ENCODE measurements at places on chromosomes 12 and 14.

GRCh38 chr12:120538281-120539156, 4.4 kb downstream of the RNF10 start:
- no peak for DNase-seq

DNA sequence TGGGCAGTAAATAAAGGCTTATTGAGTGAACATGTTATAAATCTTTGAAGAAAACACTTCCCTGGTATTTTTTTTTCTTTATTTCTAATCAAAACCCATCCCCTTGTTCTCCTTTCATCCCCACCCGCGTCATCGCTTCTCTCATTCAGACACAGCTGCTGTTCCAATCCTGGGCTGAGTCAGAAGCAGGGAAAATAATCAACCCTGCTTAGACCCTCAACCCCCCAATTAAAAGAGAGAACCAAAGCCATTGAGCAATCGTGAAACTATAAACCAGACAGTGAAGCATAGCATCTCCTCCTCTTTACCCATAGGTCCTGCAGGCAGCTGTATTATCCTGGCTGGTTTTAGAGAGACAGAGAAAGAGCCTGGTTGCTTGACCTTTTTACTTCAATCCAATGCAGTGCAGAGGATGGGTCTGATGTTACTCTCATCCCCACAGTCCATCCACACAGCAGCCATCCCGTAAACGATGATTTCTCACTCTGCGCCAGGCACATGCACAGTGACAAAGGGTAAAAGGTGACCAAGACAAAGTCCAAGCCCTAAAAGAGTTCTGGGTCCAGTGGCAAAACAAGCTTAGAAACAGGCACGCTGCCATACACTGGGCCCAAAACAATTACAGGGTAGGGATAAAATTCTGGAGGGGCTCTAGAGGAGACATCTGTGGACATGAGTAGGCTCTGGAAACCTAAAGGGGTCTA, 238.3 kb downstream of the GALC start:
- no peak for DNase-seq

DNA sequence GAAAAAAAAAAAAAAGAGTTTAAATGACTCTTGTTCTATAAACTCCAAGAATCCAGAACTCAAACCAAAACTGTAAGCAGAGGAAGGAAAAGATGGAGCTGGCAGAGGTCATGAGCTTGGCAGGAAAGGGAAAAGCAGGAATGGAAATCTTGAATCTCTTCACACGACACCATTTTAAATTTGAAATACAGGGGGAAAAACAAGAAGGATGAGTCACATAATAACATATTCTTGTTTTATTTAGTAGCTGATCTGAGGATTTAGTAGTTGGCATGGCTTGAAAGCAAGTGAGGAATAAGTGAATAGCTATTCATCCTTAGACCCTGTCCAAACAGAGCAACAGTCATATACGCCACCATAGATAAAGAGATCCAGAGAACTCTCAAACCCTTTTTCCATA, 35.0 kb downstream of the EPS8 start:
- no peak for DNase-seq

DNA sequence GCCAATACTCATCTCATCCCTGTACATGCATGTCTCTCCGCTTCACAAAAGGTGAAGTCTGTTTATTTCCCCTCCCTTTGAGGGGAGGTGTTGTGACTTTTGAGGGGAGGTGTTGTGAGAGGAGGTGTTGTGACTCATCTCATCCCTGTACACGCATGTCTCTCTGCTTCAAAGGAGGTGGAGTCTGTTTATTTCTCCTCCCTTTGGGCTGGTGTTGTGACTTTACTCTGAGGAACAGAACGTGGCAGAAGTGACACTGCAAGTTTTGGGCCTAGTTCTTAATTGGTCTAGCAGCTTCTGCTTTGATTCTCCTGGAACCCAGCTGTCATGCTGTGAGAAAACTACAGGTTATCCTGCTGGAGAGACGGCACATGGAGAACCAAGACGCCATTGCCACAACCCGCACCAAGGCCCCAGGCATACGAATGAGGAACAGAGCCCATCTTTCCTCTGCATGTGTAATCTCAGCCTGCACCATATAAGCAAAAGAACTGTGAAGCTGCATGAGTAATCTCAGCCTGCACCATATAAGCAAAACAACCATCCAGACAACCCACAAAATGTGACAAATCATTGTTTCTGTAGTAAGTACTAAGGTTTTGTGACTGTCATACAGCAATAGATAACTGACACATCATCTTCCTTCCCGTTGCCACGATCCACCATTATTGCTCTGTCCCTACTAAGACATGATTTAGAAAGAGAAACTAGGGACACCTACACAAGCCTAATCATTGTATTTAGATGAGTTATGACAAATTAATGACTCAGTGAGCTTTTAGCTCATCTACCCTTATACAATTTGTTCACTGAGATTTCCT, 30.0 kb downstream of the GALNT4 start:
- DNase-seq = peak; percentile 38

DNA sequence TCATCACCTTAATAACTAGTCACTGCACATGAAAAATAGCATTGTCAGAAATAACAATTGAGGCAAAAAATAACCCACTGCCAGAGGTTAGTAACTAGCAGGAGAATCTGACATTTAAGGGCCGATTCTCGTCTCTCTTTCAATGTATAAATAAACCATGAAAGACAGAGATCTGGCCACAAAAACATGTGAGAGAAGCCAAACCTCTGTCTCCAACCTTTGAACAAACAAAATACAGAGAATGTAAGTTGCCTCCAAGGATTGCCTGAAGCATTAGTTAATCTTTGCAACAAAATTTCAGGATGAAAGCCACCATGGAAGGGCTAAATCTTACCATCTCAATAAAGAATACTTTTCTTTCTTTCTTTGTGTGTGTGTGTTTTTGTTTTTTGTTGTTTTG, 257.4 kb upstream of the TMTC1 start:
- DNase-seq = no peak

DNA sequence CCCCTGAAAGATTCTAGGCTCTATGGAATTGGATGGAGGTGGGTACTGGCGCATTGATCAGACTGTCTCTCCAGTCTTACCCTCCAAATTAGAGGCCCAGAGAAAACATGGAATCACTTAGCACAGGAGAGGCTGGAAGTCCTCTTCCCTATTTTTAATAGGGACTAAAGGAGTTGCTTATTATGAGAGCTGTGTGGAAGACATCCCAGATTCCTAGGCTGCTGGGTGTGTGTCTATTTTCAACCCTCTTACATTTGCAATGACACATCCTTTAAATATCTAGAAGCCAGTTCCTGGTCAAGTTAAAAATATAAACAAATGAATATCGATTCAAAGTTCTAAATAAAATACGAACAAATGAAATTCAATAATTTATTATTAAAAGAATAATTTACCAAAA, 58.3 kb upstream of the ARID2 start:
- DNase-seq = no peak

DNA sequence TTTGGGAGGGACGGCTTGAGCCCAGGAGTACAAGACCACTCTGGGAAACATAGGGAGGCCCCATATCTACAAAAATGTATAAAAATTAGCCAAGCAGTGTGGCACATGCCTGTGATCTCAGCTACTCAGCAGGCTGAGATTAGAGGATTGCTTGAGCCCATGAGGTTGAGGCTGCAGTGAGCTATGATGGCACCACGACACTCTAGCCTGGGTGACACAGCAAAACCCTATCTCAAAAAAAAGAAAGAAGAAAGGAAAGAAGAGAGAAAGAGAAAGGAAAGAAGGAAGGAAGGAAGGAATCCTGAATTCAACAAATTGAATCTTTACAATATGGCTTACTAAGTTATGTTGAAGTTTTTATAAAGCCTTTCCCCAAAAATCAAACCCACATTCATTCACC, 2.1 kb downstream of the KIF21A start:
- DNase-seq = no peak

DNA sequence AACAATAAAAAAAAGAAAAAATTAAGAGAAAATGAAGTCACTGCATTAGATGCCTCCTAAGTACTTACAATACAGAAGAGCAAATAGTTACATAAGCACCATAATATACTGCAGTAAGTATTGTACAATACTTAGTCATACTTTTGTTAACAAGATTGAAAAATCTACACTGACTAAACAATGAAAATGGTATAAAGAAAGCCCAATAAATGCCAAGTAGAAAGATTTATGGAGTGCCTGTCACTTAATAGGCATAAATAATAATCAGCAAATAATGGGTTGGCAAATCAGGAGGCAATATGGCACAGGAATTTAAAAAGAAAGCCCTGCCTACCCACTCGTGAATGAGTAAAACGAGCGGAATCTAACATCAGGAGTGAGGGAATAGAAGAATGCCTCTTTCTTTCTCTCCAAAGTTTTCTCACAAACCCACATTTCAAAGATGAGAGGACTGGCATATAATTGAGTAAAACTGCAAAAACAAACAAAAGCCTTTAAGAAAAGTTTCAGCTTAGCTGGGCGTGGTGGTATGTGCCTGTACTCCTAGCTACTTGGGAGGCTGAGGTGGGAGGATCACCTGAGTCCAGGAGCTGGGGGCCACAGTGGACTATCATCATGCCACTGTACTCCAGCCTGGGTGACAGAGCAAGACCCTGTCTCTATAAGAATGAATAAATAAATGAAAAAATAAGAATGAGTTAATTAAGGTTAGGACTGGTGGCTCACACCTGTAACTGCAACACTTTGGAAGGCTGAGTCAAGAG, 36.1 kb downstream of the CRY1 start:
- no peak for DNase-seq

DNA sequence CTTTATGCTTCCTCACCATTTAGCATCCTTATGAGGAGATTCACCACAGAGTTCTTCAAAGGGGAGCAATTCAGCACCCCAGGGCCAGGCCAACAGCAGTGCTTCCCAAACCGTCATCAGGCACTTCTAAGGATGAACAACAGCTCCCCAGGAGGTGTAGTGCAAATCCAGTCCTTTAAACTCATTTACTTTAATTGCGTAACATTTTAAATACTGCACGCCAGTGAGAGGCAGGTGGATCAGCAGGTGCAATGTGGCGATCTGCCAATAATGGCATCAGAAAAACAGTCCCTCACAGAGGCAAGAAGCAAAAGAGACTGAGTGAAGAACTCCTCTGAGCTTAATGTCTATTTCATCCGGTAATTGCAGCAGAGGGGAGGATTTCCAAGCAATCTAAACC, 770.9 kb upstream of the FOXG1 start:
- DNase-seq = no peak

GRCh38 chr12:128930606-128931005, 77.3 kb downstream of the GLT1D1 start:
- no peak for DNase-seq

- DNase-seq = no peak
Measured at GRCh38 chr14:93007225-93007997, 84.5 kb downstream of the CHGA start.

GRCh38 chr14:85301506-85301905, 228.4 kb upstream of the FLRT2 start:
- DNase-seq = no peak

Measured in GM10248 (cell line).